Activated naive CD4-positive, alpha-beta T cell treated with anti-CD3 and anti-CD28 coated beads, Interleukin-2, amount 10 ng/mL, durations not matched to agents 7 days and 5 days (primary cell): ENCODE measurements at places on chromosomes 7 and 10.

DNA sequence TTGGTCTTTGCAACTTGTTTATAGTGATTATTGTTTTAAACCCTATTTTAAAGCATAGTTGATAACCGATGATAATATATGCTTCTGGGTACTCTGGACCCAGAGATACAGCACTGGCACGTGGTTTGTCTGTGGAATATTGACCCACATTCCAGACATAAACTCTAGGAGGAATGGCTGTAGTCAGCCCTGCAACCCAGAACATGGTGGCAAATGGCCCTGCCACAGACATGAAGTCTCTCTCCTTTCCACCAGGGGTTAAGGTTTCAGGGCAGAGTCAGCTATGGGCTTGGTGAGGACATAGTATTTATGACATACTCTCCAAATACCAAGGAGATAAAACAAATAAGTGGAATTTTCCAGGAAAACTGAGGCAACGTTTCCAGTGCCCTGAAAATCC is 83.6 kb downstream of the NAMPT start:
- no peak overlapping the region for H3K27ac ChIP-seq
- DNase-seq: no peak
- H3K4me3 ChIP-seq: no peak overlapping the region
- H3K36me3 ChIP-seq: no peaks in the 10 kb centered on the region
- H3K27me3 ChIP-seq: peaks cover 10% of the 10 kb centered on the region

DNA sequence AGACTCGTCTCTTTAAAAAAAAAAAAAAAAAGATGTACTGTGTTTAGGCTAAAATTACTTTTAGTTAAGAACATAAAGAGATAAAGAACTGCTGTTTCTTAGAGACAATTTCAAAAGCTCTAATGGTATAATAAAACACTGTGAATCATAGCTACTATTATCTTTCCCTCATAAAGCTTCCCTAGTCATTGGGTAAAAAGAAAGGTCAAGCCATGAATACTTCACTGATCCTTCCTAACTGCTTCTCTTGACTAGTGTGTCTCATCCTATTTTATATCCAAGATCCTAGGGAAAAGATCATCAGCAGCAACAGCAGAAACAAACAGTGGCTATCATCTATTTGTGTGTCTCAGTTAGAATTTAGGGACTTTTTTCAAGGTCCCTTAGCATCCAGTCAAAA is 10.5 kb downstream of the YME1L1 start:
- no peak for DNase-seq
- no peak overlapping the region for H3K27ac ChIP-seq
- H3K4me1 ChIP-seq: peaks cover 18% of the 10 kb centered on the region

DNA sequence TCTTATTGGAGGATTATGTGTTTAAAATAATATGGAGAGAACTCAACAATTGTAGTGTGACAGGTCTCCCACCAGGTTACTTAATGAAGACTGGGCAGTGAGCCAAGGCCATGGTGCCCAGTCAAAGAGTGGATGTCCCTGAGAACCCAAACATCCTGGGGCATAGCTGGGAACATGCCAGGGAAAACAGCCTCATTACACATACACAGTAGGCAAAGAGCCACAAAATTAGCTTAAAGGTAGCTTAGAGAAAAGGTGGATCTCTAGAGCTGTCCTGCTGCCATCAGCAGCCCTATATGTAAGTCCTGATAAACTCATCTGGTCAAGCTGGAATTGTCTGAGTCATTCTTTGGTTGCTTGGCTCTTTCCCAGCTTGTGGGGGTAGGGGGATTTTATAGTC is 287.8 kb downstream of the PHF14 start:
- no peak overlapping the region for H3K4me3 ChIP-seq
- H3K27me3 ChIP-seq: no peaks in the 10 kb centered on the region
- no peak overlapping the region for H3K27ac ChIP-seq
- no peaks in the 10 kb centered on the region for H3K36me3 ChIP-seq
- no peaks in the 10 kb centered on the region for H3K4me1 ChIP-seq
- DNase-seq: no peak

DNA sequence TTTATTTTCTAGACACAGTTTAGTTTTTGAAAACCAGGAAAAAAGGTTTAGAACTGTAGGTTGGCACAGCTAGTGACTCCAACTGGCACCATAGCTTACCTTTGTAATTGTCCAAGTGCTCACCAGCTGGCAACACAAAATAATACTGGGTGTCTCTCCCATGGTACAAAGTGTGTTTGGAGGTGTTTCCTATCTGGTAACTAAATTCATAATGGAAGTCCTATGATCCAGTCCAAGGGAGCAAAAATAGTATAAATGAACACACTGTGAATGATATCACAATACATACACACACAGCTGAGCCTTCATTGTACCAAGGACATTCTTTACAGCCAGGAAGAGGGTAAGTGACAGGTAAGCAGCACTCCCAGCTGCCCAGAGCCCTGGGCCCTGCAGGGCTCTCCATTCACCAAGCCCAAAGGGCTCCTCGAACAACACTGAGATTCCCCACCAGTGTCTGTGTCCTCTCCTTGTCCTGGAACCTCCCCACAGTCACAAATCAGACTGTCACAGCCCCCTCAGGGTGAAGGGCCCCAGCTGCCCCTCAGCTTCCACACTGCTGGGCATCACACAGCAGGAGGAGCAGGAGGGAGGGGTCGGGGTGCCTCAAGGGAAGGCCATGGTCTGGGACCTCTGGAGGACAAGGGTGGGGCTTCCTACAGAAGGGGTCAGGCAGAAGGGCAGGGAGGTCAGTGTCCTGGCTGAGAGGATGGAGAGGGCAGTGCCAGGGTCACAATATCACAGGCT is 72.1 kb downstream of the PKD1L1 start:
- H3K27ac ChIP-seq: no peak overlapping the region
- no peaks in the 10 kb centered on the region for H3K27me3 ChIP-seq
- no peak for DNase-seq
- H3K4me3 ChIP-seq: no peak overlapping the region

DNA sequence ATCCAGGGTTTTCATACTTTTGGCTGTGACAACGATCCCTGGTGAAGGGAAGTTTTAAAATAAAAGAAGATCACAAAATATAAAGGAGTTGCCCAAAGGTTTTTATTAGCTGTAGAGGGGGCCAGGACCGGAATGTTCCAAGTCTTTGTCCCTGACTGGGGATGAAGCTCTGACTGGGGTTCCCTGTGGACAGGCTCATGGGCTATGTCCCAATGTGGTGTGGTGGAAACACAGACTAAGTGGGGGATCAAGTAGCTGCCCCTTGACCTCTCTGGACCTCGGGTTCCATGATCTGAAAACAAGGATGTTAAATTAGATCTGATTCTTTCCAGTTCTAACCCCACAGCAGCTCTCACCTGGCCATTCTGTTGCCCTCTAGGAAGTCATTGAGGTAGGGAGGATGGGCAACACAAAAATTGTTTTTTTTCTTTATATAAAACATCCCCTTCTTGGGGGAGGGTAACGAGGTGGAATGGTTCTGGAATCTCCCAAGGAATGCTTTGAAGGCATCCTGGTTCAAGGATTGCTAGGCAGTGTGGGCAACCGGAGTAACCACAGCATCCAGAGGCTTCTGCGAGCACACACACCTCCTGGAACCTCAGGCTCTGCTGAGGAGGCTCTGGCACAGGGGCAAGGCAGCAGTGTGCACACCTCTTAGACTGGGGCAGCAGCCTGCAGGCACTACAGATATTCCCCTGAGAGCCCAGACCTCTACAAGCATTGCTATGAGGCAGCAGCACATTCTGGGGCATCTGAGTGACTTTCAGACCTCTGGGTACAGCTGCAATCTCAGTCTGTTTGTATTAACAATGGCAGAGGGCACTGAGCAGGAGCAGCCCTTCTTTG is 21.4 kb upstream of the CRYGN start:
- H3K36me3 ChIP-seq: peaks cover 39% of the 10 kb centered on the region
- H3K27ac ChIP-seq: no peak overlapping the region
- H3K4me3 ChIP-seq: no peak overlapping the region
- H3K27me3 ChIP-seq: peaks cover 46% of the 10 kb centered on the region

GRCh38 chr10:29023678-29024077 is 265.2 kb upstream of the LYZL1 start:
- H3K27ac ChIP-seq: no peak overlapping the region
- H3K4me1 ChIP-seq: no peaks in the 10 kb centered on the region
- no peaks in the 10 kb centered on the region for H3K27me3 ChIP-seq
- H3K4me3 ChIP-seq: no peak overlapping the region
- no peaks in the 10 kb centered on the region for H3K36me3 ChIP-seq

DNA sequence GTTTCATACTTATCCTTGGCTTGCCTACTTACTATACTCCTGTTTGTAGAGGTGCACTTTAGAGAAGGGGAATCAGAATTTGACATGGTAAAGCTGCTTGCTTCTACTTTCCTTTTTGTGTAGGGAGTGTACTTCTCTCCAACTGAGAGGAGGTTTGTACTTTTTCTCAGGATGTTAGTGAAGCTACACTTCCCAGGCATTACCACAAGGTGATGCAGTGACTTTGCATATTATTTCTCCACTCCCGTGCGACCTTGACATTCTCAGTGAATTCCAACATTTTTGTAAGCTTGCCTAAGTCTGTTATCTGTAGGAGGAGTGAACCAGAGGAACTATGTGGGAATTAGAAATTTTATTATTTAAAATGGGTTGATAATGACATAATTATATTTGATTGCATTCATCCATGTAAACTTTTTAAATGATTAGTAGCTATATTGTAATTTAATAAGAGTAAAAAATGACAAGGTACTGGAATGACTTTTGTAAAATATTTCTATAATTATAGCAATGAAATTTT is 5.2 kb downstream of the TAX1BP1 start:
- H3K4me3 ChIP-seq: no peak overlapping the region
- DNase-seq: no peak
- no peak overlapping the region for H3K27ac ChIP-seq
- no peaks in the 10 kb centered on the region for H3K27me3 ChIP-seq

DNA sequence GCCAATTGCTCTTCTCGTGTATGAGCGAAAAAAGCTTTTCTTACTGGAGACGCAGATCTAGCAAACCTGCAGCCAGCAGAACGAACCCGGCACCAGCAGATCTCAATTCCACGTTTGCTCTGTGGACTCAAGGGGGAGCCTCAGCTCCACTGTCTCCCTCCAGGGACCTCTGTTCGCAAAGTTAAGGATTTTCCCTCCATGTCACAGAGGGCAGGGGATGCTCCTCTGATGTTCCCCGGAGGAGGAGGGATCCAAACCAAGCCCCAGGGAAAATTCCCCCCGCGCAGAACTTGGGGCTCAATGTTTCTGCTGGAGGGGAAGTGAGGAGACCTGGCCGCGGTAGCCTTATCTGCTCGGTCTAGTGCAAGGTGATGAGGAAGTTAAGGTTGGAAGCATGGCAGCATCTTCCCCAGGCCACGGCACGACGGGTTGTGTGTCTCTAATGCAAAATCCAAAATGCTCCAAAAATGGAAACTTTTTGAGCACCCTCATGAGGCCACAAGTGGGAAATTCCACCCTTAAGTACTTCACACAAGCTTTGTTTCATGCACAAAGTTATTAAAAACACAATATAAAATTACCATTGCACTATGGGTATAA is 9.0 kb downstream of the IQCE start:
- H3K36me3 ChIP-seq: peaks cover 3% of the 10 kb centered on the region
- H3K4me1 ChIP-seq: peaks cover 2% of the 10 kb centered on the region
- no peaks in the 10 kb centered on the region for H3K27me3 ChIP-seq
- no peak for DNase-seq

GRCh38 chr7:93147363-93147762 is 822 bp downstream of the SAMD9L start:
- H3K27ac ChIP-seq: peak overlapping the region; percentile 92
- H3K36me3 ChIP-seq: peaks cover 34% of the 10 kb centered on the region
- peaks cover 37% of the 10 kb centered on the region for H3K4me1 ChIP-seq
- DNase-seq: peak; percentile 58

- H3K36me3 ChIP-seq: no peaks in the 10 kb centered on the region
- H3K27me3 ChIP-seq: no peaks in the 10 kb centered on the region
- peaks cover 14% of the 10 kb centered on the region for H3K4me1 ChIP-seq
- no peak overlapping the region for H3K4me3 ChIP-seq
- H3K27ac ChIP-seq: no peak overlapping the region
- no peak for DNase-seq
Measured at GRCh38 chr10:92880917-92881316, 32.6 kb downstream of the EXOC6 start.

DNA sequence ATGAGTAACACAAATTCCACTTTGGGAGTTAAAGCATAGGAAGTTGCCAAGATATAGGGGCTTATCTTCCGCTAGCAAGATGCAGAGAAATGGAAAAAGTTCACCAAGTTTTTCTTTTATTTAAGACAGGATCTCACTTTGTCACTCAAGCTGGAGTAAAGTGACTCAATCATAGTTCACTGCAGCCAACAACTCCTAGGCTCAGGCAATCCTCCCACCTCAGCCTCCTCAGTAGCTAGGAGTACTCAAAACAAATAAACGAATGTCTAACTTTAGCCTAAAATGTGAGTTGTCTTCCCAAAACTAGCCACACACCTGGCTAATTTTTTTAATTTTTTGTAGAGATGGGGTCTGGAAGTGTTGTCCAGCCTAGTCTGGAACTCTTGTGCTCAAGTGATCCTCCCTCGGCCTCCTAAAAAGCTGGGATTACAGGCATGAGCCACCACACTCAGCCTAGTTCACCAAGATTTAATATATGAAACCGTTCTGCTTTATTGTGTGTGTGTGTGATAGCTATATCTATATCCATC is 9.9 kb downstream of the VIM start:
- H3K27ac ChIP-seq: no peak overlapping the region
- peaks cover 41% of the 10 kb centered on the region for H3K4me1 ChIP-seq
- no peaks in the 10 kb centered on the region for H3K27me3 ChIP-seq
- no peak for DNase-seq
- peaks cover 47% of the 10 kb centered on the region for H3K36me3 ChIP-seq

- no peaks in the 10 kb centered on the region for H3K27me3 ChIP-seq
- no peak overlapping the region for H3K4me3 ChIP-seq
- H3K27ac ChIP-seq: no peak overlapping the region
- H3K36me3 ChIP-seq: no peaks in the 10 kb centered on the region
- no peaks in the 10 kb centered on the region for H3K4me1 ChIP-seq
- DNase-seq: no peak
Measured at GRCh38 chr10:115654961-115655360, 561.8 kb downstream of the ATRNL1 start.

- peaks cover 10% of the 10 kb centered on the region for H3K4me1 ChIP-seq
- H3K4me3 ChIP-seq: no peak overlapping the region
- no peak overlapping the region for H3K27ac ChIP-seq
Measured at GRCh38 chr7:124033095-124033806, 384 bp upstream of the TMEM229A start.

DNA sequence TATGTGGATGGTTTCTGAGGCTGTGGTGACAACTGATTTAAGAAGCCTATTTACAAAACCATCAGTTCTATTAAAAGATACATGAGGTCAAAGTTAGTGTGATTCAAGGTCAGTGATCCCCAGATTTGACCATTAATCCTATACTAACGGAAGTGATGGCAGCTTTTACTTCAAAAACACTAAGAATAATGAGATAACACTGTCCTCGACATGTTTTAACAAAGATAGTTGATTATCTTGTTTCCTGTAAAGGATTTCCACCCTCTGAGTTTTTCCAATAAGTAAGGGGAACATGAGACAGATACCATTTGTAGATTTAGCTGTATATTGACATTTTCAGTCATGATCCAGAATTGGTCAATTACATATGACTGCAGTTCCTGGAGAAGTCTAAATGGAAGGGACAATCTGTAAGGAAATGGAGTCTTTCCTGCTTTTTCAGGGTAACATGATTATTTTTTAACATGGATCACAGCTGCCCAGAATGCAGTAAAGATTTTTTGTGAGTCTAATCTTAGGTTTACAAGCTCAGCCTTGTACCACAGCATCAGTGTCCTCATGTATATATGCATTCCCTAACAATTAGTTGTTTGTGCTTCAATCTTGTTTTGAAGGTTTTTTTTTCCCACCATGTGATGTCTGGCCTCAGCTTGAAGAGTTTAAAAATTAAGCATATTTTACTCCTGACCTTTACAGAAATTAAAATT is 188.0 kb downstream of the PPP1R9A start:
- DNase-seq: no peak
- H3K4me1 ChIP-seq: no peaks in the 10 kb centered on the region
- H3K4me3 ChIP-seq: no peak overlapping the region
- no peaks in the 10 kb centered on the region for H3K27me3 ChIP-seq
- H3K27ac ChIP-seq: no peak overlapping the region
